ENCODE measurements at places on chromosomes 2 and 18. TPM values are rescaled to one million over a fixed set of nuclear protein-coding genes. Genes with fewer than 3 reads are reported as not detected.

GRCh38 chr18:37572736-37573135 lies 7.1 kb upstream of the CELF4 start:
- DNase-seq: no peak

- DNase-seq: no peak
Measured at GRCh38 chr2:101832114-101832513, 134.6 kb downstream of the MAP4K4 start.

DNA sequence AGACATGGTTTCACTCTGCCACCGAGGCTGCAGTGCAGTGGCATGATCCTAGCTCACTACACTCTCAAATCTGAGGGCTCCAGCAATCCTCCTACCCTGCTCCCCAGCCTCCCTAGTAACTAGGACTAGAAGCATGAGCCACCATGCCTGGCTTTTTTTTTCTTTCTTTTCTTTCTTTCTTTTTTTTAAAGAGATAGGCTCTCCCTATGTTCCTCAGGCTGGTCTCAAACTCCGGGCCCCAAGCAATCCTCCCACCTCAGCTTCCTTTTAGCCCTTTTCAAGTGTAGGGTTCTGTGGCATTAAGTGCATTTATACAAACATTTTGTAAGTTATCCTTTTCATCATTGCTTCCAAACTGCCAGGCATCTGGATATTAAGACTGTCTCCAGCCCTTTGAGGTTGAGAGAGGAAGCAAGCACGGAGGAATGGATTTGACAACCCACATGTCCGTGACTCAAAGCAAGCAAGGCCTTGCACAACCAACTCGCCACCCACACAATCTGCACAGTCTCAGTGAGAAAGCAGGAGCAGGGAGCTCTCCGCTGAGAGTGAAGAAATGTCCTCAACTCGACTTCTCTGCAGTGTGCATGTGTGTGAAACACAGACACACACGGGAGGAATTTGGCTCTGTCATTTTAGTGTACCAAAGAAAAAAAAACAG lies 65.6 kb downstream of the ATP8B1 start:
- no peak for DNase-seq

- DNase-seq: no peak
Measured at GRCh38 chr2:140247451-140248195, 1467.4 kb upstream of the NXPH2 start.

- no peak for DNase-seq
Measured at GRCh38 chr2:241904791-241905710, 35.5 kb downstream of the RTP5 start.

- DNase-seq: peak; percentile 64
Measured at GRCh38 chr2:169361706-169362117, 622 bp downstream of the LRP2 start.

- DNase-seq: no peak
Measured at GRCh38 chr2:213316001-213316735, 31.9 kb downstream of the SPAG16 start.

DNA sequence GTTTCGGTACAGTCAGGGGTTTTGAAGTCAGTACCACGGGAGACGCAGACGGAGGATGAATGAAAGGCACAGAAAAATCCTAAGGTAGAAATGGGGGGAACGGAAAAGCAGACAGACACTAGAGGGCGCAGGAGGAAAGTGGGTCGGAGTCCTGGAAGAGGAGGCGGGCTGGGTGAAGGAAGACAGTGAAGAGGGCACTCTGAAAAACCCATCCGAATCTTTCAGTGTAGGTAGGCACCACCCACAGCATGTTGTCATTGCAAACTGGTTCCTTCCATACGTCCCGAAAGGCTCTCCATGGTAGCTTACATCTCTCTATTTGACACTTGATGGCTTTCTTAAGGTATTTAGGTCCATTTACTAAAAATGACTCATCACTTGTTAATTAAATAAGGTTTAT lies 18.5 kb upstream of the ZNF236 start:
- peak; percentile 61 for DNase-seq

DNA sequence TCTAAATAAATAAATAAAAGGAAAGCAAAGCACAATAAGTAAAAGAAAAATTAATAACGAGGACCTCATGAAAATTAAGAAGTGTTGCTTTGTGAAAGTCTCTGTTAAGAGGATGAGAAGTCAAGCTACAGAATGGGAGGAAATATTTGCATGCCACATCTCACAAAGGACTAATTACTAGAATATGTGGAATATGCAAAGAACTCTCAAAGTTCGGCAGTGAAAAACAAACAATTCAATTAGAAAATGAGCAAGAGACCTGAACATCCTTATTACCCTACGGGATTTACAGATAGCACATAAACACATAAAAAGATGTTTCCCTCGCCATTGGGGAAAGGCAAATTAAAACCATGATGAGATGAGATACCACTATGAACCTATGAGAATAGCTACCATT lies 23.3 kb downstream of the CYP26B1 start:
- DNase-seq: no peak

DNA sequence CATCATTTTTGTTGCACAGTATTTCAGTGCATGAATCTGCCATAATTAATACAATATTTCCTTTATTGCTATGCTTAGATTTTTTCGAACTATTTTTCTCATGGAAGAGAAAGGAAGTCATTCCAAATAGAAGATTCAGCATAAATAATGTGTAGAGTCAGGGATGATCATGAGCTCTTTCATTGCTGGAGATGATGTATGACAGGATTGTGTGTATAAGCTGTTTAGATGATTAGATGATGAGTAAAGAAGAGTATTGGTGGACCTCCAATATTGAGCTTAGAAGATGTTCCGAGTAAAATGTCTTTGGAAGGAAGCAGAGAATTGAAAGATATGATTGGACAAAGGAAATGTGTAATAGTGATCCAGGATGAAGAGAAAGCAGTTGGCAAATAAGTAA lies 364.5 kb downstream of the PARD3B start:
- no peak for DNase-seq

DNA sequence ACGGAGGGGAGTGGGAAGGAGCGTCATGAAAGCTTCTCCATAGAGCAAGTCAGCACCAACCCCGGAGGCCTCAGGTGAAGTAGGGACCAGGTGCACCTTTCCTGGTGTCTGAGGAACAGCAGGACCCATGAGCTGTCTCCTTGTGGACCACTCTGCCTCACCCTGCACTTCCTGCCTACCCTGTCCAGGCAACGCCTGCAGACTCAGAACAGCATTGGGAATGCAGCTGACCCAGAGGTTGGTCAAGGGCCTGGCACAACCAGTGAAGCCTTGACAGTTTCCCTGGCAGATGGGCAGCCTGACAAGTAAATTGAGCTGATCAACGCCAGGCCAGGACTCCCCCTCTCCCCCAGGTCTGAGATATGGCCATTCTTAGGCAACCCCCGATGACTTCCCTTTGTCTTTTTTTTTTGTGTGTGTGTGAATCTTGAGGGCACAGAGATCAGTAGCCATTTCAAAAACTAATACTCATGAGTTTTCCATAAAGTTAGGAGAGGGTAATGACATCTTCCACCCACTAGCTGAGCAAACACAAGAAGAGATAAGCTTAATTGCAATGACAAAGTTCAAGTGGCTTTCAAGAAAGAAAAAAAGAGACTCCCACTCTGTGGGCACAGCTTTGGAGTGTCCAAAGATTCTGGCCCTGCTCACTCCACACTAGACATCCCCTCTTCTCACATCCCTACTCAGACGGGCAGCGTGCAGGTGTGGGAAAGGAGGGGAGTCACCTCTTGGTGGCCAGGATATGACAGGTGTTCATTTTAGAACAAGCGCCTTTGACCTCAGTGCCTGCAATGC lies 3.5 kb upstream of the FABP1 start:
- no peak for DNase-seq

- no peak for DNase-seq
Measured at GRCh38 chr2:24285484-24286152, 74.7 kb downstream of the ITSN2 start.

- no peak for DNase-seq
Measured at GRCh38 chr2:201406077-201406662, 45.1 kb downstream of the TRAK2 start.

DNA sequence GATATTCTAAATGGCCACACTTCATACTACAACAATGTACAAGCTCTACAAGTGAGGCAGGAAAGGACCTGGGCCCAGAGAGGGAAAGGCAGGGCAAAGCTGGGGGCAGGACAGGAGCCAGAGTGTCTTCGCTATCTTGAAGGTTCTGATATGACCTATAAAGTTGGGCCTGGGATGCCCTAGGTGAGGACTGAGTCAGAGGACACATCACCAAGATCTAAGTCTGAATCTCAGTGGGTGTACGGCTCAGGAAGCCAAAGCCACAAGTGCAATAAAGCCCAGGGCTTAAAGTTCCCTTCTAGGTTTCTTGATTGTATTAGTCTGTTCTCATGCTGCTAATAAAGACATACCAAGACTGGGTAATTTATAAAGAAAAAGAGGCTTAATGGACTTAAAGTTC lies 219.1 kb downstream of the ALK start:
- DNase-seq: no peak

- DNase-seq: no peak
Measured at GRCh38 chr2:223075301-223076270, 23.6 kb downstream of the KCNE4 start.

DNA sequence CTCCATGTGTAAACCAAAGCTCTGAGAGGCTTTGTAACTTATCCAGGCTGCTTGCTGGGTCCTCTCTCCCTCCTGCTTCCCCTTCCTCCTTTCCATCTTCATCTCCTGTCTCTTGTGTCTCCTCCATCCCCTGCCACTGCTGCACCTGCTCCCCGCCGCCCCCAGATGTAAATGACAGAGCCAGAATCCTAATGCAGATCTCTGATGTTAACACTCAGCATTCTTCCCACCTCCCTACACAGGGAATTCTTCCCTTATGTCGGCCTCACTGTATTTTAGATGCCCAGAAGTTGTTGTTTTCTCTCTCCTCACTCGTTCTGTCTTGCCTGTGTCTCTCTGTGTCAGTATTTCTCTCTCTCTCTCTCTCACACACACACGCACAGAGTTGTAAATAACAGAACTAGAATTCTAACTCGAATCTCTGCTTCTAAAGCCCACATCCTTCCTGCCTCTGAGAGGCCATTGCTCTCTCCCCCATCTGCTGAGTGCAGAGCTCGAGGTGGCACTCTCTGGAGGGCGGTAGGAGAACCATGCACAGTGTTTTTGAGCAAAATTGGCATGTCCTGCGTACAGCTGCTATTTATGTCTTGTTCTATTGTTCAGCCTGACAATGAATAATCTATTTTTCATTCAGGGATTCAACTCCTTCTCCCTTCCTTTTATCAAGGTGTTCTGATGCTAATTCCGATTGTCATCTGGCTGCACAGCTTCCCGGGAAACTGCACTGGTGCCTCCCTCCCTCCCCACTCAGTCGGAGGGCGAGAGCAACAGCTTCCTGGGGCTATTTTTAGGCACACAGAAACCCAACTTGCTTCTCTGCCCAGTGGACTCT lies 219.9 kb downstream of the SH3RF3 start:
- no peak for DNase-seq

VAMP5 gene
- polyA plus RNA-seq: 145 TPM

INSIG2 gene
- polyA plus RNA-seq: 18.4 TPM
